ENCODE measurements at places on chromosomes 1 and 21.

- DNase-seq = no peak
Observed at GRCh38 chr1:42429603-42430002, 26.2 kb downstream of the ZMYND12 start.

DNA sequence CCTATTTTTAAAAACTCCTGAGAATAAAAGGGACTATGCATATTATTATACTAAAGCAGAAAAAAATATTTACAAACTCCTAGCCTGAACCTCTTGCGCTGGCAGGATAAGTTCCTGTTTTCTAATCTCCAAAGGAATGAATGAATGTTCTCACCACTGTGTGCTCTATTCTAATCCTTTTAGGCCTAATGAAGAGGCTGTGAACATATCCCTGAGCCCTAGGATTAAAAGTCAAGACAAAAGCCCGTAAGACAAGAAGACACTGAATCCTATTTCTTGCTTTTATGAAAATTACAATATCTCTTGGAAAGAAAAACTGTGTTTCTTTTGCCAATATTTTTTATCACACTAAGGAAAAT is 317.5 kb downstream of the HHAT start:
- peak; percentile 95 for DNase-seq

DNA sequence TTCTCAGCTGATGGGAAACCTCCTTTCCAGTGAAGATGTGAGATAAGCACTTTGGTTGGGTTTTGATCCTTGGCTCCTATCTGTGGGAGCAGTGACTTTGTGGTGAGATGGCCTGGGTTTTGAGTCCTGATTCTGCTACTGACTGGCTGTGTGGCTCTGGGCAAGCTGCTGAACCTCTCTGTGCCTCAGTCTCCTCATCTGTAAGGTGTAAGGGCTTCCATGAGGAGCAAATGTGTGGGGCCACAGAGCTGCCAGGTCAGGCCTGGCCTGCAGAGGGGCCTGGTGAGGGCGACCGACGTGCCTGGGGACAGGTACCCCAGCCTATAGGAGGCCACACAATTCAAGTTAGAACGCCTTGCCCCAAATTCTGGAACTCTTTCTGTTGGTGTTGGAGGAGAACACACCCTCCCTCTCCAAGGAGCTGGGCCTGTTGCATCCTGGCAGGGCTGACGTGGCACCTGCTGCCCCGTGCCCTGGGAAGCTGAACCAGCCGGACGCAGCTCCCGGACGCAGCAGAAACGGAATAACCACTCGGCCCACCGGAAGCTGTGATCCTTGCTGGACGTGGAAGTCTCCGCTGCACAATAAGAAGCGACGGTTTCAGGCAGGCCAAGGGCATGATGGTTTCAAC is 62.7 kb downstream of the AGPAT3 start:
- DNase-seq = no peak

- no peak for DNase-seq
Observed at GRCh38 chr1:21552715-21553114, 43.5 kb downstream of the ALPL start.

GRCh38 chr1:33805988-33806387 is 57.9 kb upstream of the HMGB4 start:
- DNase-seq = no peak

GRCh38 chr21:18049461-18049860 is 195.2 kb upstream of the CHODL start:
- DNase-seq = peak; percentile 97

- peak; percentile 73 for DNase-seq
Observed at GRCh38 chr1:25774921-25775771, 24.8 kb upstream of the SELENON start.

- DNase-seq = peak; percentile 67
Observed at GRCh38 chr1:219566951-219567947, 45.7 kb downstream of the ZC3H11B start.

GRCh38 chr1:101236516-101237228 is at the start of gene S1PR1:
Gene S1PR1 (plus strand): TSS chr1:101237019. CDS start chr1:101238985, 1,966 bp downstream.
- DNase-seq = peak; percentile 74

DNA sequence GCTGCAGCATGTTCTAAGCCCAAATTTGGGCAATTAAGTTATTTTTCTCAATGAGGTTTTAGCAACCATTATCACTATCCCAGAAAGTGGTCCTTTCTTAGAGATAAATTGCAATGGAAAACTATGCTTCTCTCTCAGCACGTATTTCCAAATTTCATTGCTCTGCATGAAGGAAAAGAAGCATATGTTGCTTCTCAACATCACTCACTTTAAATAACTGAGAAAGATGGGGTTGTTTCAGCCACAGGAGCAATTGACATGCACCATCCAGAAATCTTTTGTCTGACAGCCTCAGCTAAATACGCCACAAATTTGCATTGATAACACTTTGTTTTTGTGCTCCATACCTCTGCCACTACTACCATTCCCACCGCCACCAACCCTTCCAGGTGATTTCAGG is 157.6 kb upstream of the PKN2 start:
- DNase-seq = no peak

GRCh38 chr1:64137412-64137803 is 66.0 kb upstream of the UBE2U start:
- DNase-seq = no peak

DNA sequence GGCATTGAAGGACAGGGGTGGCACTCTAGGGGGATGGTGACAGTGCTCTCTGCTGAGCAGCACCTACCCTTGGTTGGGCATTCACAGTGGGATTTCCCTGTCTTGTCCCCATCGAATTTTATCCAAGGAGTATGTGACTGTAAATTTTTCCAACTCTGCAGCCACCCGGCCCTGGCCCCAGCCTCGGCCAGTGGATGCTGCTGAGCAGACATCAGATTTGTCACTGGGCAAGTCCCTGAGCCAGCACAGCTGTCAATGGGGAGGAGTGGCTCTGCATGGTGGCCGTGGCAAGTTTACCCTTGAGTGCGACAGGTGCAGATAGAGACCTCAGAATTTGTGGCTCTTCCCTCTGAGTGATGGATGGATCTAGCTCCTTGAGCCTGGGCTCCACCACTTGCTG is 240.2 kb upstream of the CSF3R start:
- DNase-seq = peak; percentile 70

GRCh38 chr1:110462964-110463363 is 12.0 kb downstream of the PROK1 start:
- DNase-seq = peak; percentile 50

DNA sequence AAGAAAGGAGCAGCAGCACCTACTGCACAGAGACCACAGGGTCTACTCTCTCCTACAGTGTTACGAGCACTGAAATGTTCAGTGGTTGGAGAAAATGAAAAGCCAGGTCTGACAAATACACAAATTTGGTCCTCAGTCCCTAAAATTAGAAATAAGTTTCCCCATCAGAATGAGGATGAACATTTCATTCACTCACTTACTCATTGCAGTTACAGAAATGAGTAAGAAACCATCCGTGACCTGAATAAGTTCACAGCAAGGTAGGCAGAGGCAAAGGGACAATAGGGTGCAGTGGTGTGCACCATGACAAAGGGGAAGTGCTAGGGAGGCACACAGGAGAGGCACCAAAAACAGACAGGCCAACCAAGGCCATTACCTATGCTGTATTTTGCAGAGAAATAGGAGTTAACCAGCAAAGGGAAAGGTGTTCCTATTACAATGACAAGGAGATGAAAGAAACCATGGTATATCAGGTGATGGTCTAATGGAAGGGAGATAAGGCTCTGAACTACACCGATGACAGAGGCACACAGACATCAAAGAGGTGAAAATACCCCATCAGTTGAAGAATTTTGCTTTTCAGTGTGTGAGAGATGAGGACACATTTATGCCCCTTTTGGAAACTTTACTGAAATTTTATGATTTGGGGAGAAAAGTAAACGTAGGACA is 29.4 kb downstream of the VAV3 start:
- DNase-seq = no peak

DNA sequence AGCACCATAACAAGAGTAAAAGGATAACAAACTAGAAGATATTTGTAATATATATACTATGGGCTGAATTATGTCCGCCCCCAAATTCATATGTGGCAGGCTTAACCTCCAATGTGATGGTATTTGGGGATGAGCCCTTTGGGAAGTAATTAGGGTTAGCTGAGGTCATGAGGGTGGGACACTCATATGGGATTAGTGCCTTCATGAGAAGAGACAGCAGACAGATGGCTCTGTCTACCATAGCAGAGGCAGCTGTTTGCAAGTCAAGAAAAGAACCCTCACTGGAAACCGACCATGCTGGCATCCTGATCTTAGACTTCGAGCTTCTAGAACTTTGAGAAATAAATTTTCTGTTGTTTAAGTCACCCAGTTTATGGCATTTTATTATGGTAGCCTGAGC is 303.6 kb downstream of the LMO4 start:
- peak; percentile 95 for DNase-seq

DNA sequence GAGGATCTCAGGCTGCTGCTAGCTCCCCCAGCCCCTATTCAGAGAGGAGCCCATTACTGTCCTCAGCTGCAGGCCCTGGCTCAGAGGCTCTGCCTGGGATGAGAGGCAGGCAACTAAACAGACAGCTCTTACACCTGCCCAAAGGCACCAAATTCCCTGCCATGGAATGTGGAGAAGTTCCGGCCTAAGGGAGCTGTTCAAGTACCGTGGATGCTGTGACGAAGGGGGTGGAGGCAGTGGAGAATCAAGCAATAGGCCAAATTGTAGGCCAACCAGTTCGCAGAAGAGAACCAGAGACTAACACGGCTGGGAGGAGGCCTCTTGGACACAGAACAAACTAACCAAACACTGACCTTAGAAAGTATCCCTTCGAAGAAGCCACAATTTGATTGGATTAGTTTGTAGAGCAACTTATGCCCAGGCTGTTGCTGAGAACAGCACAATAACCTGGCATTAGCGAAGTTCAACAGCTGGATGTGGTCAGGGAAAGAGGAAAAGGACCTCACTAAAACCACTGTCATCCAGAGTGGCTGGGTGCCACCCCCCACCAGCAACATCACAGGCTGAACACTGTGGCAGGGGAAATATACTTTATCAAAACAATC is 3.6 kb downstream of the C1orf174 start:
- no peak for DNase-seq

- no peak for DNase-seq
Observed at GRCh38 chr1:236010443-236010842, 54.4 kb downstream of the NID1 start.

DNA sequence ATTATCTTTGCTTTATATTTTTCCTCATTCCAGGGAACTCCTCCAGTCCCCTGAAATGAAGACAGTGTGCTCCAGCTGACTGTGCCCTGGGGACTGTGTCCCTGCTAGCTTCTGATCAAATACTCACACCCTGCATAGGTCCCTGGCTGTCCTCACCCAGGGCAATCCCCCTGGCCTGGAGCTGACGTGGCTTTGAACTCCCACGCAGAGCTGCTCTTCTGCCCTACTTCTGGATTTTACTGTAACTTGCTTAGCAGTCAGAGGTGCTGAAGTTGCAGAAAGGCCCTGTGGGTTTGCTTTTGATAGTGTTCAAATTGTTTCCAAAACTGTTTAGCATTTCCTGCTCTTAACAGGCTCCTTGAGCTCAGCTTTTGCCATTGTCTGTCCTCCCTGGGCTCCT is 186.5 kb downstream of the FASLG start:
- no peak for DNase-seq

DNA sequence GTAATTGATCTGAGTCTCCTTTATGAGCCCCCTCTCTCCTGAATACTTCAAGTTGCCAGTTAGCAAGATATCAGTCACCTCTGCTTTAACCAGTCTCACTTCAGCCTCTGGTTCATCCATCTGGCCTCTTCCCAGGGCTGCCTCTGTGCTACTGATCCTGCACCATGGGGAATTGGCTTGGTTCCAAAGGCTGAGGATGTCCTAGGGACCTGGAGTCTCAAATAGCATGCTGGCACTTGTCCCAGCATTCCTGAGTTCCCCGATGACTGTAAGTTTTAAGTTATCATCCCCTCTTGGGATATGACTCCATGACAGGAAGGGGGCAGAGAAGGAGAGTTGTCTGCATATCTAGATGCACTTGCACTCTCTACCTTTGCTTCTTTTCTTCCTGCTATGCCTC is 252.0 kb downstream of the PTBP2 start:
- DNase-seq = peak; percentile 50

GRCh38 chr1:13543451-13544220 is 29.8 kb upstream of the LRRC38 start:
- peak; percentile 15 for DNase-seq

DNA sequence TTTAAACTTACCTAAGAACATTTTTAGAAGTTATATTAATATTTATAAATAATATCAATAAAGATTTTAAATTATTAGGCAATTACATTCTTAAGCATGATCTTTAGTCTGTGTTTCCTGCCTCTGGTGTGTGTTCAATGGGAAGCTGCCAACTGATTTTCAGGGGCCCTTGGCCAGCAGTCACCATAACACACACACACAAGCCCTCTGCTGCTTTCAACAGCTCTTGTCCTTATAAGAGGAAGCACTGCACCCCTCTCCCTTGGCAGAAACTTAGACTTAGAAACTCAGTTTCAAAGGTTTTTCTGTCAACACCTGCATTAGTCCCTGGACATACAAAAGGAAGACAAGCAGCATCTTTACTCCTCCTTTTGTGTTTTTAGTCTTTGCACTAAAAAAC is 81.4 kb downstream of the VAV3 start:
- DNase-seq = no peak

- no peak for DNase-seq
Observed at GRCh38 chr1:72253132-72253531, 29.2 kb downstream of the NEGR1 start.

GRCh38 chr1:65924471-65924870 is 131.8 kb downstream of the PDE4B start:
- DNase-seq = no peak

DNA sequence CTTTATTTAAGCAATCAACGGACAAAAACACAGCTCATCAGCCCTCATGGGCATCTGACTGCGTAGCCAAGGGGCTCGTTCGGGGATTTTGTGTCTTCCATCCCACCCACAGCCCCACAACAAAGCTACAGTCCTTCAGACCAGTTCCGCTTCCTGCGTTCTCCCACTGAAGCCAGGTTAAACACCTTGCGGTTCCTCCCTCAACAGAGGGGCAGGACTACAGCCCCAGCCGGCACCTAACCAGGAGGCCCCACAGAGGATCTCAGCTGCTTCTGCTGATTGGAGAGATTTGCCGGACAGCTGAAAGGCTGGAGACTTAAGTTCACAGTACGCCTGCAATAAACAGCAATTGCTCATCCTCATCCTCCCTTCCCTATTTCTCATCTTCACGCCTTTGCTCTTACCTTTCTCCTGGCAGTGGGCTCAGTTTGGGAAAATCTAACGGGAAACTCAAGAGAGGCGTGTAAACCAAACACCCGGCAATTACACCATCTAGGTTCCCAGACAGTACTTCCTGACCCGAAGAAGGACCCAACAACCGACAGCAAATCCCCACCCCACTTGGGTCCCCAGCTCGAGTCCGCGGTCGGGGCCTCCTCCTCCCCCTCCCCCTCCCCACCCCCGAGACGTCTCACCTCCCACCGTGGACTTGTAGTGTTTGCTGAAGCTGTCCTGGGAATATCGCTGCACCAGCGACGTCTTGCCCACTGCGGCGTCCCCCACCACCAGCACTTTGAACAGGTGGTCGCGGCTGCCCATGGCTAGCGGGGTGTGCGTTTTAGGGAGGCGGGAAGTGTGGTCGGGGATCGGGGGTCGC is 876 bp downstream of the RAB29 start:
- DNase-seq = peak; percentile 65

GRCh38 chr1:177546346-177546745 is 375.6 kb downstream of the BRINP2 start:
- DNase-seq = no peak

GRCh38 chr21:28154121-28154520 is 838.6 kb downstream of the LTN1 start:
- no peak for DNase-seq

Measured in NCI-H82 (cell line).